ENCODE measurements at places on chromosomes 13 and 19. TPM values are rescaled to one million over a fixed set of nuclear protein-coding genes. Genes with fewer than 3 reads are reported as not detected.

Gene SYNGR4
- 0.34 TPM for total RNA-seq

Gene OR10H5
- not detected for total RNA-seq

Gene PSG6
- total RNA-seq, result not detected

Gene ZNF90
- 26.8 TPM for total RNA-seq

Gene ZNF260
- total RNA-seq, result 12.2 TPM

Gene STOML3
- not detected for total RNA-seq

Gene KBTBD6
- 3.9 TPM for total RNA-seq

Gene DMAC2
- 59.9 TPM for total RNA-seq

DNA sequence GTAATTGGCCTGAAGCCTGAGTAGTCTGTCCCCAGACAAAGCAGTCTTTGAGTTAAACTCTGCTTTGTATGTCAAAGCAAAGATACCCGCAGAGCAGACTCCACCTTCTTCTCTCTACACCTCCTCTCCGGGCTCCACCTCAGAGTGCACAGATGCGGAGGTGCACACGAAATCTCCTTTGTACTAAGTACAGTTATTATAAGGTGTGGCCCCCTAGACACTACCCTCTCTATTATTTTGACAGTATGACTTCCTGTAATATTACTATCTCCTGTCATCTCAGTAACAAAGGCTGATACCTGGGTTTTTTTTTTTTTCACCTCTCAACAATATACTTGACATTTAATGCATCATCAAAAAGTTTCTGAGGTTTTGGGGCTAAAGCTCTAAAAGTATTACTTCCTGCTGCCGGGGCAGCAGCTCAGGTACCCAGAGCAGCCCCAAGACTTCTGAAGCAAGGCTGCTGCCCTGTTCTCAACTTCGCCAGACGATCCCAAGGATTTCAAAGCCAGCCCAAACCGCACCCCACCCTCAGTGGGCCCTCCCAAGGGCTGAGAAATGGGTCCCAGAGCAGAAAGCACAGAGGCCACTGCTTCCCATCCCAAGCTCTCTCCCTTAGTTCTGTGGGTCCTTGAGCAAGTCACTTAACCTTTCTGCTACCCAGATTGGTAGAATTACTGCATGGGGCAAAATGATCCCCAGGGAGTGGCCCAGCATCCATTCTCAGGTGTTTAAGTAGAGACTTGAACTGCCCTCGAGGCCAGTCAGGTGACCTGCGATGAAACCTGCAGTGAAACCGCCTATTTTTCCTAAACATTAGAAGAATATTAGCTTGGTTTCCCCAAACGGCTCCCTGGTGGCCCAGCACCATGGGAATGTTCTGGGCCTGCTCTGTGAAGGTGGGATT lies 180.6 kb downstream of the FOXO1 start:
- peak; percentile 69 for DNase-seq

GRCh38 chr13:101757446-101758039 lies 305.1 kb downstream of the ITGBL1 start:
- no peak for DNase-seq

GRCh38 chr13:75170311-75170710 lies 311.7 kb downstream of the TBC1D4 start:
- no peak for DNase-seq

DNA sequence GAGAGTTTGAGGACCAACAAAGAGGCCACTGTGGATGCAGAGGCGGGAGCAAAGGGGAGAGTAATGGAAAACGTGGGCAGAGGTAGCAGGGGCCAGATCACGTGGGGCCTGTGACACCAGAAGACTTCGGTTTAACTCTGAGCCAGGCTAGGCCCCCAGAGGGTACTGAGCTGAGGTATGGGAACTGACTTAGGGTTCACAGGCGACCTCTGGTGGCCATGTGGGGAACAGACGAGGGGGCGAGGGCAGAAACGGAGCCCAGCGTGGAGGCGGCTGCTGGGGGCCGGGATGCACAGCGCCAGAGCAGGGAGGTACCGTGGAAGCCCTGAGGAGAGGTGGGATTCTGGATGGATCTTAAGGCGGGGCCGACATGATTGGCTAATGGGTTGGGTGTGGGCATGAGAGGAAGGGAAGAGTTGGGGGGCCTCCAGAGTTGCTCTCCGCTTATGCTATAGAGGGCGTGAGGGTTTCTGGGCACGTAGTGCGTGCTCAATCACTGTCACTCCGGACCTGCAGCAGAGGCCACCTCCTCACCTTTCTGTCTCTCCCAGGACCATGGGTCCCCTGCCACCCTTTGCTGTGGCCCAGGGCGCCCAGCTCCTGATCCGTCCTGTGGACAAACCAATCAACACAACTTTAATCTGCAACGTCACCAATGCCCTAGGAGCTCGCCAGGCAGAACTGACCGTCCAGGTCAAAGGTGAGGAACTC lies 13.7 kb downstream of the PVR start:
- peak; percentile 81 for DNase-seq

GRCh38 chr19:313988-314815 lies 23.0 kb upstream of the PLPP2 start:
- DNase-seq, result no peak

DNA sequence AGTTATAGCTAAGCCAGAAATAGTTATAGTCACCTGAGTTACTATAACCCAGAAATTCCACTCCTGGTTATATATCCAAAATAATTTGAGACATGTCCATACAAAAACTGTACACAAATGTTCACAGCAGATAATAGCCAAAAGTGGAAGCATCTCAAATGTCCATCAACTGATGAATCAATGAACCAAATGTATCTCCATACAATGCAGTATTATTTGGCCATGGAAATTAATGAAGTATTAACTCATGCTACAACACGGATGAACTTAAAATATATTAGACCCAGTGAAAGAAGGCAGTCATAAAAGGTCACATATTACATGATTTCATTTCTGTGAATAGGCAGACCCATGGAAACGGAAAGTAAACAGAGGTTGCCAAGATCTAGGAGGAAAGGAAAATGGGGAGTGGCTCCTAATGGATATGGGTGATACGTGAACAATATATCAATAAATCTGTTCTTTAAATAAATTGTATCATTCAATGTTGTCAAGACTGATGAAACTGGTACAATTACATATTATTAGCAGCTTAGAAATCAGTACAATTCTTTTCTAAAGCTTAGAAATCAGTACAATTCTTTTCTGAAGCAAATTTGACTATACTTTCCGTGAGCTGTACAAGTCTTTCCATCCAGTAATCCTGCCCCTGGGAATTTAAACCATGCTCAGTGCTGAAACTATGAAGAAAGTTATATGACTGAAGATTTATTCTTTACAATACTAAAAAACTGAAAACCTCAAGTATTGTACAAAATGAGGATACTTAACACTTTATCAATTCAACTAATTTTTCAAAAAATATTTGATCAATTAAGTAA lies 47.0 kb upstream of the DIAPH3 start:
- DNase-seq, result no peak

DNA sequence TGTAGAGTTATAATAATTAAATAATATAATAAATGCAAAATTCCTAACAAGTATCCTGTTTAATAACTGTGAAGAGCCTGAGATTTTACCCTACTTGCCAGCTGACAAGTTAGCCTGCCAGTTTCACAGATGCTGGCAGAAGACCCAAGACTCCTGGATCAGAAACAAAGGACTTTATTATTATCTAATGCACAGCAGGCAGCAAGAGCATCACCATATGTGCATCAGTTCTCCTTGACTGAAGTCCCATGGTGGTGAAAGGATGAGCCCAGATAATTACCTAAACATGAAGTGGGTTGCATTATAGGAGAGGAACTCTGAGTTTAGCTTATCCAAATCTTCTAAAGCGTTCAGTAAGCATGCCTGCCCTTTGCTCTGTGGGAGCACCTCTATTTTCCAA lies 39.1 kb upstream of the MTIF3 start:
- DNase-seq, result no peak

DNA sequence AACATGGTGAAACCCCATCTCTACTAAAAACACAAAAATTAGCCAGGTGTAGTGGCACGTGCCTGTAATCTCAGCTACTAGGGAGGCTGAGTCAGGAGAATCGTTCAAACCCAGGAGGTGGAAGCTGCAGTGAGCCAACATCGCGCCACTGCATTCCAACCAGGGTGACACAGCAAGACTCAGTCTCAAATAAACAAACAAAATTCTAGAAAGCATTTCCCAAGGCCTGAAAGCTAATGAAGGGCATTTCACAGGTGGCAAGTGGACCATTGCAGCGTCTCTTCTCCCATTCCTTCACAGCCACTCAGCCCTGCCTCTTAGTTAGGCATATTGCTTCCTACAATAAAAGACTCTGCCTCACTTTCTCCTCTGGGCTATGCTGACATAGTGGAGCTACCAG lies 13.5 kb upstream of the RXFP2 start:
- no peak for DNase-seq

GRCh38 chr13:43731296-43731695 lies 55.5 kb downstream of the ENOX1 start:
- no peak for DNase-seq

Measured in activated T-cell treated with anti-CD3 and anti-CD28 coated beads, Interleukin-2, amount 50 U/mL, for 72 hours (primary cell).